Stimulated activated CD8-positive, alpha-beta memory T cell treated with anti-CD3 and anti-CD28 coated beads, Interleukin-15, amount 100 ng/mL, for 24 hours (primary cell): ENCODE measurements at places on chromosomes 6 and 20.

GRCh38 chr20:33316343-33316742, 33.3 kb downstream of the BPIFB1 start:
- no peak for DNase-seq

- DNase-seq, result no peak
Measured at GRCh38 chr20:2797136-2797983, 3.1 kb downstream of the CPXM1 start.

DNA sequence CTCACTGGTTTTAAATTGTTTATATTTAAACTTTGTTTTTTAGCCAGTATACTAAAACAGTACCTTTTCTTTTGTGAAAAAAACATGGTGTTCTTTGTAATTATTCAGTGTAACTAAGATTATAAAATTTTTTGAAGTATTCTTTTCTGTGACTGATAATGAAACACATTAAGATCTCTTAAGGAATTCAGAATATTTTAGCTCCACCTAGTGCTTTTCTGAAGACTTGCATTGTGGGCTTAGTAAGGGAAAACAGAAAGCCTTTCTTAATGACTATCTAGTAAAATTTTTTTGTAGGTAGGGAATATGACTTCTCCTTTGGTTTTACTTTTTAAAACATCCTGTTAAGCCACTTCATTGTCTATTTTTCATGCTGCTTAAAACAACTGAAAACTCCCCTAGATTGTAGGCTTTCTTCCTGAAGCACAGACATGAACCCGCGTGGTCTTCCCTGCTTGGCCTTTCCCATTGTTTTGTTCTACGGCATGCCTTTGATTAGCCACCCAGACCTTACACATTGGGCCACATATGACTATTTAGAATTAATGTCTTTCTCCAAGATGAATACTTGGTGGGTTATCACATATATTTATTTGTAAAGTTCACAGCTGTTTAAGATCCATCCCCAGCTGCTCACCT, 72.1 kb downstream of the AFDN start:
- DNase-seq, result no peak

DNA sequence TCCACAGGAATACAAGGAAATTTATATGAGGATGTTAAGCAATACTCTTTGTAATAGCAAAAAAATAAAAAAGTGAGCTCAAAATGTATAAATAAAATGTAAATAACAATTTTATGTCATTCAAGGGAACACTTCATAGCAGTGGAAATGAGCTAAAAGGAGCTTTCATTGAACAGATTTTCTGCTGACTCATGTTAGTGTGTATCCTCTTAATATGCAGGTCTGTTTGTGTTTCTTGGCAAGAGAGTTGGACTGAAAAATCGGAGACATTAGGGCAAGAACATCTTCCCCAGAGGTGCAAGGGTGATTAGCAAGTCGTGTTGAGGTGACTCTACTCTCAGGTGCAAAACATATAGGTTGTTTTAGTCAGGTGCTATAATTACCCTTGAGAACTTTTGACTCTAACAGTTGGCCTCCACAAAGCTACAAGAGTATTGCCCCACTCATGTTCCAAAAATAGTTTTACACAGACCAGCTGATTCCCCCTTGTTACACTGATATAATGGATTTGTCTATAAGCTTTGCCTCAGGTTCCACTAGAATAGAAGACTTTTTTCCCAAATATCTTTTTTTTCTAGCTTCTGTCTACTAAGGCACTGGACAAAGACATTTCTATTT, 702.9 kb downstream of the TENT5A start:
- no peak for DNase-seq
